PC-9 (cell line): ENCODE measurements at places on chromosomes 12 and 14.
A peak's percentile ranks its signal among the peaks of the same experiment; 100 is the strongest.

- H3K4me3 ChIP-seq = no peak overlapping the region
- H3K4me1 ChIP-seq = peaks cover 47% of the 10 kb centered on the region
- no peaks in the 10 kb centered on the region for H3K27me3 ChIP-seq
- H3K27ac ChIP-seq = no peak overlapping the region
- no peak for DNase-seq
- H3K36me3 ChIP-seq = no peaks in the 10 kb centered on the region
These were observed 136.5 kb upstream of the AMIGO2 start for GRCh38 chr12:47216150-47216677.

DNA sequence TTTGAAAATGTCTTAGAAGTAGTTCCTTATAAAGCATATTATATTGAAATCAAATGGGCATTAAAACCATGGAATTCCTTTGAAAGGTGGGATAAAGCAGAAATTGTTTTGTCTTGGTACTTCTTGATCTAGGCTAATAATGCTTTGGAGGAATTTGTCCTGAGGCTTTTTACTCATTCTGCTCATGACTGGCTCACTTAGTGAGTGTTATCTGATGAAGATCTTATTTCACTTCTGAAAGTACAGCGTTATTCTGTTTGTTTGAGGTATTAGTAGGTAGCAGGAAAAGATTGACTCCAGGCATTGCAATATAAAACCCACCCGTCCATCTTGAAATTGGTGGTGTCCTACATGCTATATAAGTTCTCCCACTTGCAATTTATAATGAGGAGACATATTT is 5.5 kb downstream of the C12orf71 start:
- DNase-seq = peak; percentile 90
- peak overlapping the region; percentile 14; the same call in 1 of the 2 replicates for H3K27ac ChIP-seq
- H3K27me3 ChIP-seq = no peaks in the 10 kb centered on the region
- H3K4me1 ChIP-seq = peaks cover 24% of the 10 kb centered on the region
- 0 out of 2 replicates have a peak overlapping the region, but pooled peaks have one; percentile 10 for H3K4me3 ChIP-seq

DNA sequence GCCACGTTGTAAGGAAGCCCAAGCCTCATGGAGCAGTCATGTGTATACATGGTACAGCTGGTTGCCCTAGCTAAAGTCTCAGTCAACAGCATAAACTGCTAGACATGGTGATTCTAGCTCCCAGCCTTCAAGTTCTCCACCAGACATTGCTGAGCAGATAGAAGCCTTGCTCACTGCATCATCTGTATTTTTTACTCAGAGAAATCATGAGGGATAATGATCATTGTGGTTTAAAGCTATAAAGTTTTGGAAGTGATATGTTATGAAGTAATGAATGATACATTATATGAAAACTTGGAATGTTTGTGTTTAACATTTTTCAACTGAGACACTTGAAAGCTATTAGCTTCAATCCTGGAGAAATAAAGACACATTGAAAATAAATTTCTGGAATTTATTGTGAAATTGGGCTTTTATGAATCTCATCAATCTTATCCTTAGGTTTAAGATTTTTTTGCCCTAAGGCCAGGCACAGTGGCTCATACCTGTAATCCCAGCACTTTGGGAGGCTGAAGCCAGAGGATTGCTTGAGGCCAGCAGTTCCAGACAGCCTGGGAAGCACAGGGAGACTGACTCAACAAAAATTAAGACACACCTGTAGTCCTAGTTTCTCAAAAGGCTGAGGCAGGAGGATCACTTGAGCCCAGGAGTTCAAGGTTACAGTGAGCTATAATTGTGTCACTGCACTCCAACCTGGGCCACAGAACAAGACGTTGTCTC is 5.6 kb upstream of the NFATC4 start:
- H3K4me3 ChIP-seq = no peak overlapping the region
- H3K36me3 ChIP-seq = no peaks in the 10 kb centered on the region
- no peaks in the 10 kb centered on the region for H3K27me3 ChIP-seq
- no peak overlapping the region for H3K27ac ChIP-seq
- DNase-seq = no peak

DNA sequence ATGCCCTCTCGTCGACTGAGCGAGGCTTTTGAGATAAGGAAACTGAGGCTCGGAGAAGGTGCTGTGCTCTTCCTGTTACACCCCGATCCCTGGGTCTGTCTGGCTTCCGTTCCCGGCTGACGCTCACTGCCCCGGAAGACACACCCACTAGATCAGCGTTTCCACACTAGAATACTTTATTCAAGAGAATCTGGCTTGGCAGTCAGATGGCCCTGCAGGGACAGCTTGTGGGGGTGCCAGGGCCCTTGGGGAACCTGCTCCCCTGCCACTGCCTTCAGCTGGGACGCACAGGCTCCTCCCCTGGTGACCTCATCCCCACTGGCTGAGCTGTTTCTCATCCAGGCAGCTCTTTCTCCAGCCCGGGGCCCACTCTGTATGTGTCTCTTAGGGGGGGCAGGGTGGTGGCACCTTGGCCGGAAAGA is 13.7 kb downstream of the PGF start:
- H3K4me1 ChIP-seq = peaks cover 26% of the 10 kb centered on the region
- H3K27ac ChIP-seq = no peak overlapping the region
- H3K4me3 ChIP-seq = no peak overlapping the region
- DNase-seq = no peak

DNA sequence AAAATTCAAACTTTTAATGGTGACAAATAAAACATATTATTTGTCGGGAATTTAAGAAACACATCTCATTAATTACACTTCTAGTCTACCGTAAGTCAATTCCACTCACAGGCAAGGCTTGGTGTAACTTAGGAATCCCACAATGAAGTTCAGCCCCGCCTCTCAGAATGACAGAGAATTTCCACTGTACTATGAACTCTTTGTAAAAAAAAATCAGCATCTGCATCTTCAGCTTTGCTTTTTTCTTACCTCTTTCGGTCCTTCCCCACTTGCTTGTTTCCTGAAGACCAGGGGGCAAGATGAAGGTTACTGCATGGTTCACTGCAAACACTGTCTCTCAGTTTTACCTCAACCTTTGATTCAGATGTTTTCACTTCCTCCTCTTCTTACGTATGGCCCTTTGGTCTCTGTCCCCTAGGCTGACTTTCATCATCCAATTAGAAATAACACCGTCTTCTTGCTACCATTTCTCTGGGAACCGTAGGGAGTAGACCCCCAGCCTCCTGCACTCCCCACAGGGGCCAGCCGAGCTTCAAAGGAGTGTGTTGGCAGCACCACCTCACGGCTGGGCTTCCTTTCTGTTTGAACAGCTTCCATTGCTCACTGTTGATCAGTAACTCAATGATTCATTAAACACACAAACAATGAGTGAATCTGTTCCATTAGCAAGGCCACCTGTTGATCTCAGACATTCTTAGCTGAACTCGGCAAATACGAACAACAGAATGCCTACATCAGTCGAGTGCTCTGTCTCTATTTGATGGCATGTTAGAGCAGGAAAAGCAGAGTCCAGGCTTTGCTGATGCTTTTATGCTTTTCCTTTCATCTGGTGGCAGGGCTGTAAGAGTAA is 343.0 kb downstream of the BMP4 start:
- DNase-seq = peak; percentile 84
- H3K27me3 ChIP-seq = no peaks in the 10 kb centered on the region
- H3K4me1 ChIP-seq = peaks cover 22% of the 10 kb centered on the region
- H3K27ac ChIP-seq = peak overlapping the region; percentile 51
- H3K4me3 ChIP-seq = peak overlapping the region; percentile 42; the same call in 1 of the 2 replicates

- peaks cover 54% of the 10 kb centered on the region for H3K36me3 ChIP-seq
- H3K27ac ChIP-seq = no peak overlapping the region
- DNase-seq = no peak
- no peak overlapping the region for H3K4me3 ChIP-seq
- no peaks in the 10 kb centered on the region for H3K27me3 ChIP-seq
These were observed 4.3 kb downstream of the NAP1L1 start for GRCh38 chr12:76080017-76080728.

DNA sequence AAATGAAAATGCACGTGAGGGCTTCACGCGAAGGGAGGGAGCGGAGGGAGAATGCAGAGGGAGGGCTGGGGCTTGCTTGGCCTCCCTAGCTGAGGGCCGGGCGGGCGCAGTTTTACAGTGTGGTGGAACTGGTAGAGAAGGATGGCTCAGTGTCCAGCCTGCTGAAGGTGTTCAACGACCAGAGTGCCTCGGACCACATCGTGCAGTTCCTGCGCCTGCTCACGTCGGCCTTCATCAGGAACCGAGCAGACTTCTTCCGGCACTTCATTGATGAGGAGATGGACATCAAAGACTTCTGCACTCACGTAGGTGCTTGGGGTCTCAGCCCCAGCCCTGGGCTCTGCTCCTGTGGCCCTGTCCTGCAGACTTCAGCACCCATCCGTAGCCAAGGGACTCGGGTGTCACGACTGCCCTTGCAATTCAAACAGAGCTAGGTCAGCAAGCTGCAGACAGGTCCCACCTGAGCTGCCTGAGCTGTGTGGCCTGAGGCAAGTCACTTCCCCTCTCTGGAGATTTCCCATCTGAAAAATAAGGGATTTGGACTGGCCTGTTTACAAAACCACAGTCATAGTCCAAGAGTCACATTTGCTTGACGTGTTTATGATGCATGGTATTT is 18.4 kb downstream of the OTUB2 start:
- H3K4me3 ChIP-seq = no peak overlapping the region
- no peak overlapping the region for H3K27ac ChIP-seq
- H3K4me1 ChIP-seq = no peaks in the 10 kb centered on the region
- H3K36me3 ChIP-seq = no peaks in the 10 kb centered on the region

DNA sequence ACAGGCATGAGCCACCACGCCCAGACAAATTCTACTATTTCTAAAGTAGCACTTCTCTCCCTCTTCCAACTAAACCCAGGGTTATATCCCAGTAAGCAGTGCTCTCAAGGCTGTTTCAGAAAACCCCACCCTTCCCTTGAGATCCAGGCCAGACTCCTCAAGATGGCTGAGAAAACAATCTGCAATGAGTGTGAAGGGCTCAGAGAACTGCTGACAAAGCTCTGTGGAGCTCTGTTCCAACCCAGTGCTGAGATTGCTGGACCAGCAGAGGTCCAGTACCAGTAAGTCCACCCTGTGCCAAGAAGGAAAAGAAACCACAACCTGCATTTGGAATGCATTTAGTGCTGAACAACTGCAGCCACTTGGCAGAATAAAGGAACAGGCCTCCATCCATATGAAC is 3.7 kb upstream of the IFFO1 start:
- H3K36me3 ChIP-seq = peaks cover 58% of the 10 kb centered on the region
- no peak overlapping the region for H3K27ac ChIP-seq
- no peak overlapping the region for H3K4me3 ChIP-seq
- no peaks in the 10 kb centered on the region for H3K27me3 ChIP-seq
- DNase-seq = no peak

DNA sequence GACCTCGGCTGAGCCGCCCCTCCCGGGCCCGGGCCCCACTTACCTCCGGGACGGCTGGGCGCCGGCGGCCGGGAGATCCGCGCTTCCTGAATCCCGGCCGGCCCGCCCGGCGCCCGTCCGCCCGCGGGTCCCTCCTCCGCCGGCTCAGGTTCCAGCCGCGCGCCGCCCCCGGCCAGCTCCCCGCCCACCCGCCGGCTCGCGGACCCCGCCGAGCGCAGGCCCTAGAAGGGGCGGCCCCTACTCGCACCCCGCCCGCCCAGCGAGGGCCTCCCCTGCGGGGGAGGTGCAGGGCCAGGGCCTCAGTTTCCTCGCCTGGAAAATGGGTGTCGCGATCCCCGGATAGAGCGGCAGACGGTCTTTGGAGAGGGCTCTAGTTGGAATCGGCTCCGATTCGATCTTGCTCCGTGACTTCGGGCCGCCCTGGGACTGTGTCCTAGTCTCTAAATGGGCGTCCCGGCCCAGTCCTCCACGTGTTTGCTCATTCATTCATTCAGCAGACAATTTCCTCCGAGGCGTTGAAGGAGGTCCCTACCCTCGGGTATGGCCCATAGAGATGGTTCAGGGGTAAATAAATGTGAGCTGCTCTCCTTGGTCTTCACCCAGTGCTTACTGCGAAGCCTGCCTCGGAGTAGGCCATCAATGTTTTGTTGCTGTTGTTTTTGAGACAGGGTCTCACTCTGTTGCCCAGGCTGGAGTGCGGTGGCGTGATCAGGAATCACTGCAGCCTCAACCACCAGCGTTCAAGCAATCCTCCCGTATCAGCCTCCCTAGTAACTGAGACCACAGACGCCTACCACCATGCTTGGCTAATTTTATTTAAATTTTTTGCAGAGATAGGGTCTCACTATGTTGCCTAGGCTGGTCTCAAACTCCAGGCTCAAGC is at the start of gene TRPV4:
TRPV4 (minus strand) TSS at position 92 of the 883 bp plus-strand sequence. CDS start 18,602 bp downstream, outside the sequence.
- H3K36me3 ChIP-seq = no peaks in the 10 kb centered on the region
- no peak within 1 kb of the TSS for H3K27ac ChIP-seq
- no peak within 1 kb of the TSS; the same call in 1 of the 2 replicates for H3K4me3 ChIP-seq

DNA sequence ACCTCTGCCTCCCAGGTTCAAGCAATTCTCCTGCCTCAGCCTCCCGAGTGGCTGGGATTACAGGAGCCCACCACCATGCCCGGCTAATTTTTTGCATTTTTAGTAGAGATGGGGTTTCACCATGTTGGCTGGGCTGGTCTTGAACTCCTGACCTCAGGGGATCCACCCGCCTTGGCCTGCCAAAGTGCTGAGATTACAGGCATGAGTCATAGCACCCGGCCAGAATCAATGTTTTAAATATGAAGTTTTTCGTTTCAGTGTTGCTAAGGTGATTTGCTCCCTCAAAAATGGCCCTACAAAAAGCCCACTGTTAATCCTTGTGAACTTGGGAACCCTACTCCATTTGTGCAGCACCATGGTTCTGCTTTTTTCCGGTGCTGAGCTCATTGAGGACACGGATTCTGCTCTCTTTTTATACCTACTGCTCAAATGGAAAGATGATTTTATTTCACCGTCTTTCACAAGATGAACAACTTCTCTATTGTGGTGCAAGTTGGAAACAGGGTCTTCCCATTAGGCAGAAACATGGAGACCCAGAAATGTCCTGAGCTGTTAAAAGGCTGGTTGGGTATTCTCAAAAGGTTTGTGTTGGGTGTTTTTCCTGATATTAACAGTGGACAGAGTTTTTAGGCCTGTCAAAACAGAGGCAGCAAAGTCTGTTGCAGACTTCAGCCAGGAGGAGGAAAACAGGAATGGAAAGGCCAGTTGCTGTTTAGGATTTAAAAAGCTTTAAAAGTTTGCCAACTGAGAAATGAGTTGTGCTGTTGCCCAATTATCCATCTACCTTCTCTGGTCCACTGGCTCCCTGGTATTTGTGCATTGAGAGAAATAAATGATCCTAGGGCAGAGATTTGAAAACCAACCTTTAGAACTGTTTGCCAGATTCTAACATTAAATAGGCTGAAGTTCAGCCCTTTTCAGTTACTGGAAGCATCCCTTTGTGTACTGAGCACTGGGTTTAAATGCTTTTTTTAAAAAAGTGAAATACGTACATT is 85.8 kb downstream of the ATP23 start:
- no peak overlapping the region for H3K27ac ChIP-seq
- H3K27me3 ChIP-seq = no peaks in the 10 kb centered on the region
- no peak overlapping the region for H3K4me3 ChIP-seq
- no peaks in the 10 kb centered on the region for H3K4me1 ChIP-seq
- DNase-seq = no peak
- H3K36me3 ChIP-seq = no peaks in the 10 kb centered on the region
